ENCODE measurements at places on chromosomes 11 and 22.

DNA sequence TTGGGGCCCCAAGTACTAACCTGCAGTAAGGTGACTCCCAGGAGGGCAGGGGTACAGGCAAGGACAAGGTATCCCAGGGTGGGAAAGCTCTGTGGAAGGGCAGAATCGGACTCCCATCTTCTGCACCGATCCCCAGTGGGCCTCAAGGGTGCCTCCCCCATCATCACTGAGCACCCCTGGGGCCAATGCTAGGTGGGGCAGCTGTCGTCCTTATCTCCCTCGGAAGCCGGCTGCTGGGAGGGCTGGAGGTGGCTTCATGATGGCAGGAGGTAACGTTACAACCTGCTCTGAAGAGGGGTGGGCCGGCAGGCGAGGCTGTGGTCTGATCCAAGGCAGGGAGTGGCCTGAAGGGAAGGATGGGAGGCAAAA, 87.6 kb upstream of the LINC01488 start:
- no peak for DNase-seq

DNA sequence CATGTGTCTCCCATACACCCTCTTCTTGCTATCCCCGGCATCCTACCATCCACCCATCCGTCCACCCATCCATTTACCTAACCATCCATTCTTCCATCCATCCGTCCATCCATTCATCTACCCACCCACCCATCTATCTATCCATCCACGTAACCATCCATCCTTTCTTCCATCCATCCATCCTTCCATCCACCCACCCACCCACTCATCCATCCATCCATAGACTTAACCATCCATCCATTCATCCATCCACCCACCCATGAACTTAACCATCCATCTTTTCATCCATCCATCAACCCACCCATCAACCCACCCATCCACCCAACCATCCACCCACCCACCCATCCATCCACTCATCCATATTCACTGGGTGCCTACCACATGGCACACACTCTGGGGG, 10.6 kb upstream of the CDC42EP2 start:
- DNase-seq: no peak

DNA sequence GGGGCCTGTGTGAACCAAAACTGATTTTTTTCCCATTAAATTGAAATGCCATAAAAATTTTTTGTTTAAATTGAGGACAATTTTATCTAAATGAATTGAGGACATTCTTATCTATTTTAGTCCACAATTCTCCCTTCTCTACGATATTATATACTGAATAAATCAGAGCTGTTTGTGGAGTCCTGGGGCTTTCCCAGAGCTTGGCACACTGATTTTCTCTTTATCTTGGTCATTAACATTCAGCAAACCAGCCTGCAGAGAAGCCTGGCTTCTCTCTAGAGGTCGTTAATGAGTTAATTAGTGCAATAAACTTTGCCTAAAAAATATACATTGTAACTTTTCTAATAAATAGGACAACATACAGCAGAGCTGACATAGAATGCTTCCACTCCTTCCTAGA, 615.7 kb downstream of the NELL1 start:
- DNase-seq: no peak

- DNase-seq: no peak
Measured at GRCh38 chr11:32184041-32184722, 93.3 kb downstream of the RCN1 start.

GRCh38 chr11:66333220-66333877, 2.9 kb downstream of the RIN1 start:
- no peak for DNase-seq

GRCh38 chr11:88340366-88340935, 2.9 kb upstream of the CTSC start:
- no peak for DNase-seq

GRCh38 chr11:116984589-116984988, 113.6 kb downstream of the SIK3 start:
- no peak for DNase-seq
